ENCODE measurements at places on chromosomes 3 and 15.

DNA sequence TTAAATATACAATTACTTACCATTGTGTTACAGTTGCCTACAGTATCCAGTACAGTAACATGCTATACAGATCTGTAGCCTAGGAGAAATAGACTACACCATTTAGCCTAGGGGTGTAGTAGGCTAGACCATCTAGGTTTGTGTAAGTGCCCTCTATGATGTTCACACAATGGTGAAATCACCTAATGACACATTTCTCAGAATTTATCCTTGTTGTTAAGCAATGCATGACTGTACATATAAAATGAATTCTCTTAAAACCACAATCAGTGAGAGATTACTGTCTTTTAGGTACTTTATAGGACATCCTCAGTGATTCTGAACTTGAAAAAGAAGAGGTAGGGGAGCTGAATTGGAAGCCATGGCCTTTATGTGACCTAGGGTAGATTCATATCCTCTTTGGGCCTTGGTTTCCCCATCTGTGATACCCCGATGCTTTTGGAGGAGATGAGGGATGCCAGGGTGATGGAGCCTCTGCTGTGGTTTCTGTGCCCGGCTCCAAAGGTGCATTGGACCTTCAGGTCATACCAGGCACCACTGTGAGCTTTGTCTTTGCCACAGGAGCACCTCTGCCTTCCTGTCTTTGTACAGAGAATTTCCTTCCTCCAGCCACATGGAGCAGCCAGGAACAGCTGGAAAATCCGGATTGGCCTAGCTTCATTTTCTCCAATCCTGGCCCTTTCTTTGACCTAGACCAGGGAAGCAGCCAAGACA, 51.9 kb upstream of the FLNB start:
- no peak for DNase-seq

DNA sequence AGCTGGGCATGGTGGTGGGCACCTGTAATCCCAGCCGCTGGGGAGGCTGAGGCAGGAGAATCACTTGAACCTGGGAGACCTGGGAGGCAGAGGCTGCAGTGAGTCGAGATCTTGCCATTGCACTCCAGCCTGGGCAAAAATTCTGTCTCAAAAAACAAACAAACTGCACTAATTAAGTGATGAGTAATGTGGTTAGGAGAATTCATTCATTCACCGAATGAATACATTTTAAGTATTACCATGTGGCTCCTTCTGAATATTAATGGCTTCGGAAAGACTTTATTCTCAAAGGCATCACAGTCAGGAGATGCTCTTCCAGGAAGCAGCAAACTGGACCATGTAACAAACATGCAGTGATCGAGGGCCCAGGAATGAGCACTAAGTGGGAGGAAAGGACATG, 23.6 kb downstream of the SPTSSB start:
- no peak for DNase-seq

DNA sequence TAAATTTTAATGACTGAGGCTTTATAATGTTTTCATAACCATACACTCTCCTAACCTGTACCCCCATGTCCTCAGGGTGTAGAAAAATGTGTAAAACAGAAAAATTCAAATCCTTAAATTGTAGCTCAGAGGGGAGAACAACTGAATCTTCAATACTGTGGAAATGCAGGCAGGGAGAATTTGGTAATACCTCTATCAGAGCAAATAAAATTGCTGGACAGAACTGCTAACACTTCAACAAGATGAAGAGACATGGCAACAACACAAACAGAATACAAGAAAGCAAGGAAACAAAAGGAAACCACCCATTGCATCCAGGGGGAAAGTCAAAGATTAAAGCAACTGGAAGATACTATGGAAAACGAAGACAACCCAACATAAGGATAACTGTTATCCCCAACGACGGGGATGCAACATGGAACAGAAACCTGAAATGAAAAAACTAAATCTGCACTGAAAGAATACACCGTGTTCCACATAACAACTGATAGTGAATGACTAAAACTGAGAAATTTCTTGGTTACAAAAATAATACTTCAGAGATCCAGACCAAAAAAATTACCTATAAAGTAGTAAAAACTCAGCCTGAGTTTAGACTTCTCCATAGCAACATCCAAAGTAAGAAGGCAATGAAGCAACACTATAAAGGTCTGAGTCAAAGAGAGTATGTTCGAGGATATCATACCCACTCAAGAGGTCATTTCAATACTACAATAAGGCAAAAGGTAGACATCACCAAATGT, 48.5 kb downstream of the HACD2 start:
- no peak for DNase-seq

DNA sequence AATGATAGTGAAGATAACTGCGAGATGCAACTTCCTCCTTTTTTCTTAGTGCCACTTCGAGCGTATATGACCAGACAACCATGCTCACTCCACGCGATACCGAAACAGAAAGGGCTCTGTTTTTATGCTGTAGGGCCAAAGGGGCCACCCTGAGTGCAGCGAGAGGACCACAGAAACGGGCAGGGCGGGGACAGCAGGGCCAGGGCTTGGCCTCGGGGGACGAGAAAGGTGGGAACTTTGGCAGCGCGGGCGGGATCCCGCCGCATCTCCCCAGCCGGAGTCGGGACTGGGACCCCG, 483 bp downstream of the VPS13C start:
- no peak for DNase-seq

GRCh38 chr3:120192159-120192558, 92.9 kb downstream of the GPR156 start:
- no peak for DNase-seq

- DNase-seq, result no peak
Measured at GRCh38 chr3:54832876-54833275, 95.0 kb downstream of the LRTM1 start.

- no peak for DNase-seq
Measured at GRCh38 chr3:36957862-36958686, 13.2 kb upstream of the TRANK1 start.

- peak; percentile 50 for DNase-seq
Measured at GRCh38 chr15:57667171-57667849, 39.2 kb upstream of the POLR2M start.

DNA sequence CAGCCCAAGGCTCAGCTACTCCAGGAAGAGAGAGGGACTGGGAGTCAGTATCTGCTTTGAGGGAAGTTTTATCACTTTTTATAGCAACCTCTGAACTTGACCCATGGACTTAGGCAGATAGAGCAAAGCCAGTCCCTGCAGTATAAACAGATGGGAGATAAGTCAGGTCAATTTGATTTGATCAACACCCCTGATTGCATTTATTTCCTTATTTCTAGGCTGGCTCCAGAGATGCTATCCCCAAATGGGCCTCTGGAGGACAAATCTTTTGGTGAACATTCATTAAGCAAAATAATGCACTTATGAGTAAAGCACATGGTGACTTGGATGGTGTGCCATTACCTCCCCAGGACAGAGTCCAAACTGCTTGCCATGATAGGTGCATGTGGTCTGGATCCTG, 8.9 kb upstream of the IDH3A start:
- no peak for DNase-seq

DNA sequence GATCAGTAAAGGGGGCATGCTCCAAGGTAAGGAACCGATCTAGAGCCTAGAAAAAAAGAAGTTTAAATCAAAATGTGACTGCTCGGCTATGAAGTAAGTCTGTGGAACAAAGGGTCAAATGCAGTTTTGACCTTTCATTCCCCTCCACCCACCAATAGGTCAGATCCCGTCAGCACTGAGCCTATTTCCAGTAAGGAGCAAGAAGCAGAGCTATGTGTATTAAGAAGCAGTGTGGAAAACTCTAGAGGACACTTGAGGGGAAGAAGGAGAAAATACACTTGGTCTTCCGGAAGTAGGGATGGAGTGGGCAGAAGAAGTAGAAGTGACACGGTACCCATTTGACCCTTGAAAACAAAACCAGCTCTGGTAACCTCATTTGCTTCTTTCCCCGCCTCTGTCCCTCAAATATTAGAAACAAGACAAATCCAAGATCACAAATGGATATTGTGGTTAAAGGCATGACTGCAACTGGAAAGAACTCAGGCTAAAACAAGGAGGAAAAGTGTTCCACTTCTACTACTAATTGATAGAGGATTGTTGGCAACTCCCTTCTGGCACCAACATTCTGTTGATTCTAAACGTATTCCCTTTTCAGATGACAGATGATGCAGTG, 888.3 kb upstream of the NR2F2 start:
- no peak for DNase-seq

- DNase-seq, result no peak
Measured at GRCh38 chr3:149042789-149043386, 43.4 kb downstream of the HLTF start.

DNA sequence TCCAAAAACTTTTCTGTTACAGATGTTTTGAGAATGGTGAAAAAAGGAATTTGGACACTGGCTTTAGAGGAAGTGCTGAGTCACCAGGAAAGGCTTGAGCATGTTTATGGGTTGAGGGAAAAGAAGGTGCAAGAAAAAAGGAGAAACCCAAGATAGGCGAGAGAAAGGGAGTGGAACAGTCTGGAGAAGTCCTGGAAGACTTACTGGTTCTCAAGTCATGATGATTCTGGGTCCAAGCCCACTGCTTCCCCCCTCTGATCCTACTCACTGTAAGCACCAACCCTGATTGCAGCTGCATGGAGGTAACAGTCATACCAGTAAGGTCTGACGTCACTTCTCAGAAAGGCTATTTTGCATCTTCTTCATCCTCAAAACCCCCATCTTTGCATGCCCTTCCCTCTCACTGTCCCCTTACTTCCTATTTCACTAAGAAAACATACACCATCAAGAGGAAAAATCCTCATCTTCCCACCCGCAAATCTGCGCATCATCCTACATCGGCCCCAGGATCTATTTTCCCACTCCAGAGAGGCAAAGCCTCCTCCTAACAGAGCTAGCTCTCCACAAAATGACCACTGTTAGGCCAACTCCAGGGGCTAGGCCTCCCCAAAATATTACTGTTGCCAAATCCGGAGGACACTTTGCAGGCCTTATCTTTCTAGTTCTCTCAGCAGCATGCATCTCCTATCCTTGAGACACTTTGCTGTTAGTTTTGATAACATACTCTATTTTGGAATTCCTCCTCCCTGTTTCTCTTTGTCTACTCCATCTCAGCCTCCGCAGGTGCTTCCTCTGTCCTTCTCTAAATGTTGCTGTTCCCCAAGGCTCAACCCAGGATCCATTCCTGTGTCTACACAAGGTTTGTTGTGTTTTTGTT, 3.2 kb upstream of the ATP13A3 start:
- DNase-seq, result no peak

- DNase-seq, result no peak
Measured at GRCh38 chr15:97902140-97902780, 58.2 kb upstream of the ARRDC4 start.

- DNase-seq, result no peak
Measured at GRCh38 chr3:171376596-171376947, 83.6 kb downstream of the TNIK start.

DNA sequence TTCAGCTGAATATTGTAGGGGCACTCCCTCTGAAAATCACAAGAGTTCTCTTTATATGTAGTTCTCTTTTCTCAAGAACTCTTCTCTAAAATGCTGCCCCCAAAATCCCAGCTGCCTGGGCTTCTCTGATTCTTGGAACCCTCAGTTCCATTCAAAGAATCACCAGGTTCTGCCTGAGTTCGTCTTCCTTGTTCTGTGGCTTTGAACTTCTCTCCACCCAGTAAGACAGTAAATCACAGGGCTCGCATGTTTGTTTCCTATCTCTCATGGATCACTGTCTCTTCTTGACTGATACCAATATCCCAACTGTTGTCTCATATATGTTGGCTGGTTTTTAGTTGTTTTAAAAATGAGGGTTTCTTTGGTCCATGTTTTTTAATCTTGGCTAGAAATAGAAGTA, 359.5 kb upstream of the CBLB start:
- DNase-seq, result no peak

DNA sequence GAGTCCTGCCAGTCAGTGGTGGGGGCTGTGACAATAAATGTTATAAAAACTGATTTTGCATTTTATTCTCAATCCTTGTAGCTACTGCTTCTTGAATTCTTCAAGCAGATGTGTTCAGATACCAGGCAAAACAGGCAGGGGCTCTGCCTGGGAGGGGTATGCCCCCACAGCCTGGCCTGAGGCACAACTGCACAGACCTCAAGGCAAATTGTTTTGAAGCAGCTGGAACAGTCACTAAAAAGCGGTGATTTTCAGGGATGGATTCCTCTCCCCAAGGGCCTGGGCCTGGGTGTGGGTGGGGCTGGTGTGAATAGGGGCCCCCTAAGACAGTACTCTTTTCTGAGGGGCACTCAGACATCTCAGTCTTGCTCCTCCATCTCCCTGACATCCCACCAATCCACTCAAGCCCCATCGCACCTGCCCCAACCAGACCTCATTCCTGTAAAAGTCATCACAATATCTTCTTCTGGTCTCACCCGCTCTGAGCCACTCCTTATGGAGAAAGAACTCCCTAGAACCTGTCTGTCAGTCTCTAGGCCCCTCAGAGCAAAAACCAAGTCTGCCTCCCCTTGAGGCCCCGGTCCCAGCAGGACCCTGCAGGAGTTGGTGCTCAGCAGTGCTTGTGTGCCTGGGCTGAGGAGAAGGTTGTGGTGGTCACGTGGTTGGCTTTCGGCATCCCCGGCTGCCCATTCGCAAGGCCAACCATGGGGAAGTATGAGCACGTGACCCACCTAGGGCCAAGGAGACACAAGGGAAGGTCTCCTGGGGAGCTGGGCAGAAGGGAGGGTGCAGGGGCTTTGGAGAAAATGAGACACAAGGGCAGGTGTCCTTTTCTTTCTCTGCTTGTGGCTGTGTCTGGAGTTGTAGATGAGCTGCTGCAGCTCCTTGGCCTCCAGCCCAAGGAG, 2.9 kb upstream of the PSTPIP1 start:
- no peak for DNase-seq

- DNase-seq, result no peak
Measured at GRCh38 chr15:41605566-41605965, 46.6 kb downstream of the TYRO3 start.
